Lung (tissue), 17 donors: ENCODE measurements at places on chromosomes 6 and 20.

DNA sequence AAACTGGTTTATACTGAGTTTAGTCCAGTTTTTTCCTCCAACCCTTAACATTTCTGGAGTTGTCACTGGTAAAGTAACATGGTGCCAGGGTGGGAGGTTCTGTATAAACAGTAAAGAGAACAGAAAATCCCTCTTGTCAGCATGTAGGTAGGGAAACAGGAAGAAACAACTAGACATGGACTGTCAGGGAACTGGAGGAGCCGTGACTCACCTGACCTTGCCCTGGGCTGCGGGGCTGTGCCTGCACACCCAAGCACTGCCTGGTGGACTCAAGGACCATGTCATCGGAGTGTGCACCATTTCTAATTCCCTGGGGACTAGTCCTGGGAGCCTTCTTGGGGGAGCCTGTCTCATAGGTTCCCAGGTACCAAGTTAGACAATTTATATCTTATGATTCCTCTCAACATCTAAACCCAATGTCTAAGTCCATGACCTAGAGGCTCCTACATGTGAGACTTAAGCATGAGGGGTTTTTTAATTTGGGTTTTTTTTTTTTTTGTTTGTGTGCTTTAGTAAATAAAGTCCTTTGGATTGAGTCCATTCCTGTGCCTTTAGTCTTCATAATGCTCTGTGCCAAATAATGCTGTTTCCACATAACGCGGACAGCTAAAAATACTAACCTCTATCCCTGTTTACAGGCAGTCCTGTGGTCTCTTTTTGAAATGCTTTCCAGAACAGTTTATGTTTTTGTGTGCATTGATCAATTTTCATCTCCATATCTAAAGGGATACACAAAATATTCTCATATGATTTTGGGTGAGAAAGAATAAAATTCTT lies 136.9 kb upstream of the SUPT3H start:
- H3K27me3 ChIP-seq = no peaks in the 10 kb centered on the region
- H3K36me3 ChIP-seq = no peaks in the 10 kb centered on the region
- H3K27ac ChIP-seq = no peak overlapping the region
- no peak for DNase-seq

GRCh38 chr6:106051226-106051625 lies 34.9 kb upstream of the PRDM1 start:
- H3K36me3 ChIP-seq = no peaks in the 10 kb centered on the region
- no peak overlapping the region for H3K4me3 ChIP-seq
- H3K27me3 ChIP-seq = peaks cover 19% of the 10 kb centered on the region
- no peak overlapping the region for H3K27ac ChIP-seq
- H3K4me1 ChIP-seq = peaks cover 7% of the 10 kb centered on the region

DNA sequence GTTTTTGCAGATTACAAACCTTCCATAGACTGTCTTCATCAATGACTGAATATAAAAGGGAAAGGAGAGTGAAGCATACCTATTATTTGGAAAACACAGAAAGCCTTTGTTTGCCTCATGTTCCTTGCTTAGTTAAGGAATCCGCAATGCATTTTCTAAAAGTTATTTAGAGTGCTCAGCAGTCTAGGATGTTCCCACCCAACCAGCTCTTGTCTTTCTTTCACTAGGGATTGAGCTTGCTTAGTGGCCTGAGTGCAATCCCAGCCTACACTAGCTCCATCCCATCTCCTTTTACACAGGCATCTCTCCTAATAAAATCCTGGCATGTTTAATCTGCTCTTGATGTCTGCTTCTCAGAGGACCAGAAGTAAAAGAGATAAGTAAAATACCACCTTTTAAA lies 850.5 kb upstream of the GJE1 start:
- no peaks in the 10 kb centered on the region for H3K4me1 ChIP-seq
- no peak overlapping the region for H3K4me3 ChIP-seq
- no peak for DNase-seq
- H3K27ac ChIP-seq = no peak overlapping the region
- no peaks in the 10 kb centered on the region for H3K36me3 ChIP-seq
- no peaks in the 10 kb centered on the region for H3K27me3 ChIP-seq

- H3K36me3 ChIP-seq = no peaks in the 10 kb centered on the region
- no peaks in the 10 kb centered on the region for H3K27me3 ChIP-seq
- H3K4me3 ChIP-seq = no peak overlapping the region
- no peaks in the 10 kb centered on the region for H3K4me1 ChIP-seq
Measured at GRCh38 chr6:36999061-36999750, 6.2 kb upstream of the FGD2 start.

- no peaks in the 10 kb centered on the region for H3K36me3 ChIP-seq
- no peaks in the 10 kb centered on the region for H3K27me3 ChIP-seq
- no peaks in the 10 kb centered on the region for H3K4me1 ChIP-seq
- DNase-seq = no peak
- no peak overlapping the region for H3K27ac ChIP-seq
- H3K4me3 ChIP-seq = no peak overlapping the region
Measured at GRCh38 chr6:47023573-47023972, 18.6 kb downstream of the ADGRF1 start.

DNA sequence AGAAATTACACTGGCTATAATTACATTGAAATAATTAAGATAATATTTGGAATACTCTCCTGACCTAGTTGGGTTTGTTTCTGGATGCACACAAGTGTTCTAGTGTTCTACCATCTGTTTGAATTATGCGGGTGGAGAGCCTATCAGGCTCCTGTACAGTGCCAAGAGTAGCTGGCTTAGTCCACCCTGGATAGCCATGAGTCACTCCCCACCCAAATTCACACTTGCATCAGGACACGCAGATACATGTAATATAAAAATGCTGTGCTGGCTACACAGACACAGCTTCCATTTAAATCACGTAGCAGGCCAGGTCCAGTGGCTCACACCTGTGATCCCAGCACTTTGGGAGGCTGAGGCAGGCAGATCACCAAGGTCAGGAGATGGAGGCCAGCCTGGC lies 686.2 kb upstream of the SLC35B3 start:
- no peaks in the 10 kb centered on the region for H3K27me3 ChIP-seq
- DNase-seq = no peak
- H3K4me1 ChIP-seq = no peaks in the 10 kb centered on the region
- H3K27ac ChIP-seq = no peak overlapping the region
- H3K4me3 ChIP-seq = no peak overlapping the region

GRCh38 chr6:70351461-70351860 lies 48.6 kb upstream of the COL9A1 start:
- H3K4me1 ChIP-seq = no peaks in the 10 kb centered on the region
- no peaks in the 10 kb centered on the region for H3K27me3 ChIP-seq
- no peak for DNase-seq

GRCh38 chr6:28896505-28897368 lies 27.0 kb downstream of the TRIM27 start:
- H3K36me3 ChIP-seq = peaks cover 11% of the 10 kb centered on the region
- DNase-seq = peak; percentile 88
- no peaks in the 10 kb centered on the region for H3K4me1 ChIP-seq
- H3K27ac ChIP-seq = peak overlapping the region; percentile 98
- no peaks in the 10 kb centered on the region for H3K27me3 ChIP-seq
- H3K4me3 ChIP-seq = peak overlapping the region; percentile 59

- H3K4me1 ChIP-seq = no peaks in the 10 kb centered on the region
- H3K4me3 ChIP-seq = no peak overlapping the region
- H3K36me3 ChIP-seq = no peaks in the 10 kb centered on the region
- H3K27ac ChIP-seq = no peak overlapping the region
- DNase-seq = no peak
Measured at GRCh38 chr6:24131751-24132150, 5.7 kb downstream of the NRSN1 start.

- H3K27ac ChIP-seq = no peak overlapping the region
- no peaks in the 10 kb centered on the region for H3K36me3 ChIP-seq
- H3K27me3 ChIP-seq = no peaks in the 10 kb centered on the region
- DNase-seq = peak; percentile 53
Measured at GRCh38 chr6:99946005-99946404, 48.0 kb downstream of the MCHR2 start.

DNA sequence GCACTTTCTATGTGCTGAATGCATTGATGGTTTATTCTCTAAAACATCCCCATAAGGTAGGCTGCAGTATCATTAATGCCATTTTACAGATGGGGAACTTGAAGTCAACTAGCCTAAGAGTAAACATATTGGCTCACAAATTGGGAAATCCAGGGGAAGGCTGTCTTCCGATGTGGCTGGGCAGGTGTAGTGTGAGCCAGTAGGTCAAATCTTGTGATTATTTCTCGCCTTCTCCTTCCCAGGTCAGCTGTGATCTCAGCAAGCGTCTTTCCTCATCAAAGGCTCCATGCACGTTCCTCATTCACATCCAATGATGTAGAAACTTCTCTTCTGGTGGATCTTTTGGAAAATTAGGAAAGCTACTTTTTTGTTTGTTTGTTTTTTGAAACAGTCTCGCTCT lies 94.1 kb upstream of the SHLD1 start:
- DNase-seq = no peak
- H3K4me1 ChIP-seq = peaks cover 22% of the 10 kb centered on the region
- no peaks in the 10 kb centered on the region for H3K36me3 ChIP-seq
- no peaks in the 10 kb centered on the region for H3K27me3 ChIP-seq

- H3K36me3 ChIP-seq = peaks cover 4% of the 10 kb centered on the region
- no peak for DNase-seq
- no peaks in the 10 kb centered on the region for H3K4me1 ChIP-seq
- H3K4me3 ChIP-seq = no peak overlapping the region
- H3K27me3 ChIP-seq = no peaks in the 10 kb centered on the region
- H3K27ac ChIP-seq = no peak overlapping the region
Measured at GRCh38 chr20:13442986-13443385, 195.7 kb downstream of the TASP1 start.

GRCh38 chr6:88725111-88725975 lies 238.1 kb downstream of the RNGTT start:
- H3K4me3 ChIP-seq = no peak overlapping the region
- no peaks in the 10 kb centered on the region for H3K36me3 ChIP-seq
- H3K4me1 ChIP-seq = no peaks in the 10 kb centered on the region
- H3K27ac ChIP-seq = no peak overlapping the region
- DNase-seq = peak; percentile 30

DNA sequence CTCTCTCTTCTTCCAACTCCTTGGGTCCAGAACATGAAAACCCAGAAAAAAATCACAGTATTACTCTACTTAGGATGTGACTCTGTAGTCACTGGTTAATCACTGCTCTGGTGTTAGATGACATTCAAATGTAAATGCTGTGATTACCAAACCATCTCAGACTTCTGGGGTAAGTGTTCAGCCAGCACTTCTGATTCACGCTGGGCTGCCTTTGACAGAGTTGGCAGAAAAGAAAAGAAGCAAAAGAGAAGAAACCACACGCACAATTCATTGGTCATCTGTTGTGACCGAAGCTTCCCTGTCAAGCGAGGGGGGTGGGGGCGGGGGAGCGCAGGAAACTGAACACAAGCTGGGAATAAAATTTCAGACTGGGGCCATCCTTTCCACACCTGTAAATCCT lies 82.7 kb downstream of the PSMG4 start:
- H3K4me1 ChIP-seq = peaks cover 47% of the 10 kb centered on the region
- H3K27me3 ChIP-seq = no peaks in the 10 kb centered on the region
- DNase-seq = peak; percentile 52
- no peak overlapping the region for H3K27ac ChIP-seq

- H3K27ac ChIP-seq = no peak overlapping the region
- DNase-seq = peak; percentile 19
- H3K36me3 ChIP-seq = no peaks in the 10 kb centered on the region
Measured at GRCh38 chr6:85945459-85946185, 302.9 kb upstream of the SYNCRIP start.

GRCh38 chr6:114707081-114707620 lies 364.3 kb upstream of the HS3ST5 start:
- H3K4me3 ChIP-seq = no peak overlapping the region
- H3K36me3 ChIP-seq = no peaks in the 10 kb centered on the region

- no peaks in the 10 kb centered on the region for H3K27me3 ChIP-seq
- H3K4me3 ChIP-seq = no peak overlapping the region
- peak overlapping the region; percentile 34 for H3K27ac ChIP-seq
- H3K4me1 ChIP-seq = no peaks in the 10 kb centered on the region
- H3K36me3 ChIP-seq = no peaks in the 10 kb centered on the region
- no peak for DNase-seq
Measured at GRCh38 chr6:30769088-30769852, 24.9 kb upstream of the IER3 start.

DNA sequence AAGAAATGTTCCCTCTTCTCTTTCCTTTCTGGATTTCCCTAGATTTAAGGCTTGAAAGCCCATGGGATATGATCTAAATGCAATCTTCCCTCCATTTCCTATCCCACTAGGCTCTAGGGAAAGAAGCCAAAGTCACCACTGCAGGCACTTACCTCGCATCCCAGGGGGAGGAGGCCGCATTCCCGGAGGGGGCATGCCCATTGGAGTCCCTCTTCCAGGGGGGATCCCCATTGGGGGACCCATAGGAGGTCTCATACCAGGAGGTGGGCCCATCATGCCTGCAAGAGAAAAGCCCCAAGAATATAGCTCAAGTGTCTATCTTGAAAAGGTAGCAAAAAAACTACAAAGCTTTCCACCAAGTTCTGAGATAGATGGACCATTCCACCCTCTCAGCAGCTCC lies 8.1 kb downstream of the SNRPB start:
- DNase-seq = no peak
- no peaks in the 10 kb centered on the region for H3K4me1 ChIP-seq
- H3K27ac ChIP-seq = no peak overlapping the region
- H3K36me3 ChIP-seq = peaks cover 50% of the 10 kb centered on the region

DNA sequence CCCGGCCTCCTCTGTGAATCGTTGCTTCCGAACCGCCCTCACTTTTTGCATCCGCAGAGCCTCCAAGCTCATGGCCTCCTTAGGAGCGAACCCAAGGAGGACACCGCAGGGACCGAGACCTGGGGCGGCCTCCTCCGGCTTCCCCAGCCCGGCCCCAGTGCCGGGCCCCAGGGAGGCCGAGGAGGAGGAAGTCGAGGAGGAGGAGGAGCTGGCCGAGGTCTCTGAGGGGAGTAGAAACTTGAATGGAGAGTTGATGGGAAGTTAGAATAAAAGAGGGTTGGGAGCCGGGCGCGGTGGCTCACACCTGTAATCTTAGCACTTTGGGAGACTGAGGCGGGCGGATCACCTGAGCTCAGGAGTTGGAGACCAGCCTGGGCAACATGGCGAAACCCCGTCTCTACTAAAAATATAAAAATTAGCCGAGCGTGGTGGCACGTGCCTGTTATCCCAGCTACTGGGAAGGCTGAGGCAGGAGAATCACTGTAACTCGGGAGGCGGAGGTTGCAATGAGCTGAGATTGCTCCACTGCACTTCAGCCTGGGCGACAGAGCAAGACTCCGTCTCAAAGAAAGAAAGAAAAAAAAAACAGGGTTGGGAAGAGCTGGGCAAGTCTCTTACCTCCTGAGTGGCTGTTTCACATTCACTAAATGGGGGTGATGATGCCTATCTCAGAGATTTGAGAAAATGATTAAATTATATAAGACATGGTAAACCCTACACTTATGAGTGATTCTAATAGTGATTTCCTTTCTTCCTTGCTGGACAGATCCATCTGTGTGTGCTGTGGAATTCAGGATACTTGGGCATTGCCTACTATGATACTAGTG lies 805 bp downstream of the MSH5 start:
- H3K4me3 ChIP-seq = peak overlapping the region; percentile 74
- peaks cover 18% of the 10 kb centered on the region for H3K4me1 ChIP-seq
- no peak overlapping the region for H3K27ac ChIP-seq
- H3K27me3 ChIP-seq = no peaks in the 10 kb centered on the region
- no peaks in the 10 kb centered on the region for H3K36me3 ChIP-seq
- DNase-seq = no peak
